Right atrium auricular region (tissue), 2 donors: ENCODE measurements at places on chromosomes 16 and 17. TPM values are rescaled to one million over a fixed set of nuclear protein-coding genes. Genes with fewer than 3 reads are reported as not detected.

Gene NATD1
- 15.4 TPM for total RNA-seq

Gene STX1B
- 2.1 TPM for total RNA-seq

GRCh38 chr17:80984749-80985148 is 6.9 kb upstream of the CHMP6 start:
- no peaks in the 10 kb centered on the region for H3K36me3 ChIP-seq
- no peak overlapping the region for H3K4me3 ChIP-seq
- H3K27ac ChIP-seq, result peak overlapping the region; percentile 13

GRCh38 chr16:85384833-85385462 is 228.2 kb upstream of the GSE1 start:
- no peaks in the 10 kb centered on the region for H3K27me3 ChIP-seq
- H3K4me3 ChIP-seq, result no peak overlapping the region
- no peak overlapping the region for H3K27ac ChIP-seq
- no peaks in the 10 kb centered on the region for H3K36me3 ChIP-seq
